ENCODE measurements at places on chromosomes 6 and 20. TPM values are rescaled to one million over a fixed set of nuclear protein-coding genes. Genes with fewer than 3 reads are reported as not detected.

DNA sequence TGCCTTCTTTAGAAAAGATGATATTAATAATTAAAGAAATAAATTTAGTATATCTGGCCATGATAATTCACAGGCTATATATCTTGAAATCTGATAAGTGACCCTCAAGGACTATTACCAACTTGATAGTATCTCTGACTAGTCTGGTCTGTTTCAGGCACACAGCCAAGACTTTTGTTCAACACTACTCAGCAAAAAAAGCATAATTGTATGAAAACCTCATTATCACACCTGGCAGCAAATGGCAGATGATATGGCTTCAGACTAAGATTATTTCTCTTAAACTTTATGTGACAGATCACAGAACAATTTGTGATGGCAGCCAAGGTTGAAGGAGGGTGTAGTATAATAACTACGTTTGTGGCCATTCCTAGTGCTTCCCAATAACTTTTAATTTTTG lies 114.7 kb downstream of the RWDD2A start:
- H3K36me3 ChIP-seq, result no peaks in the 10 kb centered on the region
- no peak for DNase-seq
- H3K4me1 ChIP-seq, result no peaks in the 10 kb centered on the region
- H3K27me3 ChIP-seq, result no peaks in the 10 kb centered on the region
- H3K4me3 ChIP-seq, result no peak overlapping the region

GRCh38 chr20:14777591-14777990 lies 440.2 kb upstream of the FLRT3 start:
- no peak overlapping the region for H3K4me3 ChIP-seq
- H3K4me1 ChIP-seq, result no peaks in the 10 kb centered on the region
- no peak for DNase-seq
- no peaks in the 10 kb centered on the region for H3K36me3 ChIP-seq
- no peak overlapping the region for H3K27ac ChIP-seq

DNA sequence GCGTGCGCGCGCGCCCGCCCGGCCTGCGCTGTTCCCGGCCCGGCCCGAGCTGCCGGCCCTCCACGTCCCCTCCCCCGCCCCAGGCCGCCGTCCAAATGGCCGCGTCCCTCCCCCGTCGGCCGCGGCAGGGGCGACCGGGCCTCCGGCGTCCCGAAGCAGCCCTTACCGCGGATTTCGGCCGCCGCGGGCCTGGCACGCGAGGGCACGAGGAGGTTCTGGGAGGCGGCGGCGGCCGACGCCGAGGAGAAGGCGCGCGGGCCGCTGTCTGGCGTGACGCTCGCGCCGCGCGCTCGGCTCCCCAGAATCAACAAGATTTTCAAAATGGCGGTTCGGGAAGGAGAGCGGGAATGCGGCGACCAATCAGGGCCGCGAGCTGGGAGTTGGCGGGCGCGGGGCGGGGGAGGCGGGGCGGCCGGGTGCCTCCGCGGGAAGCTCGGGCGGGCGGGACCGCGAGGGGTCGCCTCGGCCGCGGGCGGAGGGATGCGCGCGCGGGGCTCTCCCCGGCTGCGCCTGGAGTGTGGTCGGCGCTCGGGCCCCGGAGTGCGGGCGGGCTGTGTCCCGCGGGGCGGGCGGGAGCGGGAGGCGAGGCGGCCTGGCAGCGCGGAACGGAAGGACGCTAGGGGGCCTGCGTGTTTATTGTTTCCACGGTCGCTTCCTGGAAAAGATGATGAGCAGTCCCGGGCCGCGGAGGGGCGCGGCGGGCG lies at the start of gene DEK:
Gene DEK (minus strand): TSS at position 312 of the 704 bp plus-strand sequence. CDS start 543 bp downstream, outside the sequence.
- DNase-seq, result peak; percentile 93
- H3K4me1 ChIP-seq, result peaks cover 8% of the 10 kb centered on the region
- no peaks in the 10 kb centered on the region for H3K36me3 ChIP-seq
- H3K4me3 ChIP-seq, result peak within 1 kb of the TSS; percentile 83

GRCh38 chr20:2760952-2761305 lies 39.5 kb downstream of the CPXM1 start:
- H3K4me3 ChIP-seq, result no peak overlapping the region
- no peak overlapping the region for H3K27ac ChIP-seq
- no peak for DNase-seq
- H3K27me3 ChIP-seq, result no peaks in the 10 kb centered on the region

NEU1 gene
- 26.0 TPM for total RNA-seq

GRCh38 chr20:52943185-52943841 lies 28.8 kb upstream of the TSHZ2 start:
- peaks cover 6% of the 10 kb centered on the region for H3K4me1 ChIP-seq
- no peaks in the 10 kb centered on the region for H3K27me3 ChIP-seq
- H3K4me3 ChIP-seq, result no peak overlapping the region
- H3K36me3 ChIP-seq, result no peaks in the 10 kb centered on the region

- no peak for DNase-seq
- H3K27me3 ChIP-seq, result no peaks in the 10 kb centered on the region
- H3K4me1 ChIP-seq, result no peaks in the 10 kb centered on the region
- no peak overlapping the region for H3K27ac ChIP-seq
Observed at GRCh38 chr6:110900028-110900598, 25.5 kb downstream of the AMD1 start.

SUPT3H gene
- 16.6 TPM for total RNA-seq

DNA sequence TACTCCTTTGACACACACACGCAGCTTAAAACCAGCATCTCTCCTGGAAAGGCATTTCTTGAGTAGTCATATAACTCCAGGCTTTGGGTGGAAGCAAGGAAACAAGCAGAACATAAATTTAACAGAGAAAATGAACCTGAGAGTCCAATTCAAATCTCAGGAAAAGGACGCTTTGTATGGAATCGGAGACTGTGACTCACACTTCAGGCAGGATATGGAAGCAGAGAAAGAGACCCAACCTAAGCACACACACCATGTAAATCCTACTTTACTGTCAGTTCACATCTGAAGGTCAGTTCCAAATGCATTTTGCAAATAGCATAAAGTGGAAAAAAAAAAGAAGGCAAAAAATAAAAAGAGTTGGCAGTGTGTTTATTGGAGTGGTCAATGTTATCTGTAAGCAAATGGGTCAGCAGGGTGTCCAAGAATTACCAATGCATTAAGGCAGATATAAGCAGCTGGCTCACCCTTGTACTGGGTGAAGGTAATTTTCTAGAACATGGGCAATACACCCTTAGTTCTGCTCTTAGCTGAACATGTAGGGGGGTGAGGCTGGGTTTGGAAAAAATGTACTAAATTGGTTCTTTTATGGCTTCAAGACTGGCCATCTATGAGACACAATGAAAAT lies 283.7 kb upstream of the NT5E start:
- no peaks in the 10 kb centered on the region for H3K36me3 ChIP-seq
- no peaks in the 10 kb centered on the region for H3K27me3 ChIP-seq
- DNase-seq, result no peak
- no peak overlapping the region for H3K27ac ChIP-seq

GRCh38 chr6:138323821-138324220 lies 53.9 kb upstream of the SMIM28 start:
- no peaks in the 10 kb centered on the region for H3K4me1 ChIP-seq
- H3K27ac ChIP-seq, result no peak overlapping the region
- no peaks in the 10 kb centered on the region for H3K27me3 ChIP-seq
- no peak overlapping the region for H3K4me3 ChIP-seq
- no peaks in the 10 kb centered on the region for H3K36me3 ChIP-seq
- DNase-seq, result no peak
